Activated CD4-positive, alpha-beta T cell treated with anti-CD3 and anti-CD28 coated beads for 48 hours (primary cell): ENCODE measurements at places on chromosomes 6 and 20.

DNA sequence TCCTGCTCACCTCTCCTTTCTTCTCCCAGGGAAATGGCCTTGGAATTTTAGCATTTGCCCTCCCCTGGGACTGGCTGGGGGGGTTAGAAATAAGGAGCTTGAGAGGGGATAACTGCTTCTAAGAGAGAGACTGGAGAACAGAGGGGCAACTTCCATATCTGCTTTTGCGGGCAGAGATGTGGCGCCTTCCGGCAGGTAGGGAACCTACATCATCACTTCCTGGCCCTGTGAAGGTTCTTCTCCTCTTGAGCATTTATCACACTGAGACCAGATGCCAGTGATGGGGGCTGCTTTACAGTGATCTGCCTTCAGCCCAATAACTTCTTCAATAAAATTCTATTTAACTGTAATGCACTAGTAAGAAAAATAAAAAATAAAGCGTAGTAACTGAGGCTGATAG lies 48.1 kb downstream of the TBC1D7 start:
- DNase-seq, result no peak

GRCh38 chr6:158497620-158498019 lies 62.3 kb upstream of the TMEM181 start:
- no peak for DNase-seq

- DNase-seq, result no peak
Observed at GRCh38 chr6:134464690-134465411, 146.9 kb upstream of the SGK1 start.

DNA sequence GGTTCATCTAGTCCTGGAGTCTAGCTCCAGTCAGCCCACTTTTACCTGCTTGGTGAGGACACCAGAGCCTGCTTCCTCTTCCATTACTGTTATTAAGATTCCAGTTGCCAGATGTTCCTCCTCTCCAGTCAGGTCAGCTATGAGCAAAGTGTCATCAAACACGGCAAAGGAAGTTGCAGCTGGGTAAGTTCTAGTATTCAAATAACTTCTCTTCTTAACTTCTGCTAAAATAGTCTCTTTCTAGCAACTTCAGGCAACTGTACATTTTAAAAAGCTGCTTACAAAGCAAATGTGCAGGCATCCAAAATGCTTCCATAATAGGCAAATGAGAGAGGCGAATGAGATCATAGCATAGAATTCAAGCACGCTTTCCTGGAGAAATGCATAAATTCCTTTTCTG lies 18.4 kb upstream of the MRPS18A start:
- no peak for DNase-seq

GRCh38 chr6:109075934-109076333 lies 18.7 kb downstream of the SESN1 start:
- DNase-seq, result no peak

DNA sequence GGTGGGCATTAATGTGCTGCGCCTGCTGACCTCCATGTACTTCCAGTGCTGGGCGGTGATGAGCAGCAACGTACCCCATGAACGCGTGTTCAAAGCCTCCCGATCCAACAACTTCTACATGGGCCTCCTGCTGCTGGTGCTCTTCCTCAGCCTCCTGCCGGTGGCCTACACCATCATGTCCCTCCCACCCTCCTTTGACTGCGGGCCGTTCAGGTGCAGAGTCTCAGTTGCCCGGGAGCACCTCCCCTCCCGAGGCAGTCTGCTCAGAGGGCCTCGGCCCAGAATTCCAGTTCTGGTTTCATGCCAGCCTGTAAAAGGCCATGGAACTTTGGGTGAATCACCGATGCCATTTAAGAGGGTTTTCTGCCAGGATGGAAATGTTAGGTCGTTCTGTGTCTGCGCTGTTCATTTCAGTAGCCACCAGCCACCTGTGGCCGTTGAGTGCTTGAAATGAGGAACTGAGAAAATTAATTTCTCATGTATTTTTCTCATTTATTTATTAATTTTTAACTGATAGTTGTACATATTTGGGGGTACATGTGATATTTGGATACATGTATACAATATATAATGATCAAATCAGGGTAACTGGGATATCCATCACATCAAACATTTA lies 35.2 kb upstream of the NOP56 start:
- no peak for DNase-seq

GRCh38 chr6:148447521-148448230 lies 105.0 kb downstream of the SASH1 start:
- DNase-seq, result no peak

- DNase-seq, result peak; percentile 93
Observed at GRCh38 chr6:28399350-28400121, at the start of gene ZSCAN12. ZSCAN12 (minus strand) TSS chr6:28399747; CDS start chr6:28398405, 1,342 bp downstream.

DNA sequence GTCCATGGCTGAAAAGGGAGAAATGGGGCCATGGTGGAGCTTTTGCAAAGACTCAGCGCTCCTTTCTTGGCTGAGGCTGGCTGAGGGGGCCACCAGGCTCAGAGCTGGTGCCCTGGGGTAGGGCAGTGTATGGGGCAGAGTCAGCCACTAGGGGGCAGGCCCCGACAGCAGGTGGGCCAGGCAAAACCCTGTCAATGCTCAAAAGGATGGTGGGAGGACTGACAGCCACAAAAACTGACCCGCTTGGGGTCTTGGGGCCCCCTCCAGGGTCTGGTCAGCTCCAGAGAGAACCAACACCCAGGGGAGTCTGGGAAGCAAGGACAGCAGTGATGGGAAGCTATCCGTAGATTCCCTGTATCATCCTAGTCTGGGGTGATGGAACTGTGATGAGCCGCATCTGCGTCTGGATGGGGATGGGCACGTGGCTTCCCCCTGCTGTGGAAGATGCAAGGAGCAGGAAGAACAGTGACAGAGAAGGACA lies 306.9 kb downstream of the DHX35 start:
- DNase-seq, result peak; percentile 64

- no peak for DNase-seq
Observed at GRCh38 chr20:62310757-62311121, 7.9 kb downstream of the ADRM1 start.

- no peak for DNase-seq
Observed at GRCh38 chr6:56297022-56297989, 49.9 kb upstream of the COL21A1 start.

DNA sequence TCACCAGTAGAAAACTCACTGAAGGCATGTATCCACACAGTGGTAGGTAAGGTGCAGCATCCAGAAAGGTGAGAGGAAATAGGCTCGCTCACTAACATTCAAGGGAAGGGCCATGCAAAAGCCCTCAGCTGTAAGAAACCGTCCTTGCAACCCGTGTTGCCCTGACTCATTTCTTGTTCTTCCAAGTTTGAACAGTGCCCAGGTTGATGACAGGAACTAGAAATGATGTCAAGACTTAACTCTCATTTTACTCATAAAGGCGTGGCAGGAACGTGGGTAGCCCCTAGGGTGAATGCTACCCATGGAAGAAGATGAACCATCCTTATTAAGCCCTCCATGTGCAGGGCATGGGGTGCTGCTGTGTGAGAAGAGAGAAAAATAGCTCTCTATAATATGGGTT lies 187.6 kb downstream of the CD83 start:
- DNase-seq, result peak; percentile 29
